ENCODE measurements at places on chromosomes 3 and 15.
A peak's percentile ranks its signal among the peaks of the same experiment; 100 is the strongest.

GRCh38 chr3:179265875-179266274, 15.0 kb upstream of the KCNMB3 start:
- DNase-seq, result no peak

GRCh38 chr15:31434588-31435260, 108.1 kb downstream of the KLF13 start:
- DNase-seq, result no peak

- DNase-seq, result peak; percentile 6
Measured at GRCh38 chr3:62781121-62781520, 94.1 kb downstream of the CADPS start.

DNA sequence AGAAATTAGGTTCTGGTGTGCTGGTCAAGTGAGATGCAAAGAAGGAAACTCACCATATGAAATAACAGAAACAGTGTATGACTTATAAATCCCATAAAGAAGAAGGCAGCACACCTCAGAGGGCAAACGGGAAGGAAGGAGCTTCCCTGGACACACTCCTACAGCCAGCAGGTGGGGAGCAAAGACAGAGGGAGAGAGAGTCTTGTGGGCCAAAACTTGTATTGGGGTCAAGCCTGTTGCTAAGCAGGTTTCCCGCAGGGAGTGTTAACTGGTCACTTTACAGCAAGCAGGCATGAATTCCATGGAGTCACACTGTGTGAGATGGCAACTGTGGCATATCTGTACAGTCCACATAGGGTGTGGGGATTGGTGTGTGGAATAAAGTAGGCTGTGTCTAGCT, 222.9 kb upstream of the NDN start:
- peak; percentile 4 for DNase-seq

DNA sequence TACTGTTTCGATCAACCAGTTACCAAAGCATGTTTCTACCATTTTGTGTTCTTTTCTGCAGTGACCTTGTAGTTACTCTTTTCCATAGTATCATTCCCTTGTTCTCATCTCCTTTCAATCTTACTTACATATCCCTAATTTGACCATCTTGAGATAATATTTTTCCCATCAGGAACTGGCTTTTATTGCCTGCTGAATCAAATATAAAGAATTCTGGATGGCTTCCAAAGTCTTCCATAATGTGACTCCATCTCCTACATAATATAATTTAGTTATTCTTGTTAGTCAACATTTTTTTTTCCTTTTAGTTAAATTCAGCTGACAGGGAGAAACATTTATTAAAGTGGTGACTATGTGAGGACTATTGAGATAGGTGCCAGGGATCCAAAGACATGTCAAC, 7.0 kb downstream of the USP8 start:
- no peak for DNase-seq

- DNase-seq, result no peak
Measured at GRCh38 chr15:65863106-65863505, 6.2 kb upstream of the RAB11A start.

- DNase-seq, result no peak
Measured at GRCh38 chr3:121430664-121431215, 115.0 kb downstream of the POLQ start.

DNA sequence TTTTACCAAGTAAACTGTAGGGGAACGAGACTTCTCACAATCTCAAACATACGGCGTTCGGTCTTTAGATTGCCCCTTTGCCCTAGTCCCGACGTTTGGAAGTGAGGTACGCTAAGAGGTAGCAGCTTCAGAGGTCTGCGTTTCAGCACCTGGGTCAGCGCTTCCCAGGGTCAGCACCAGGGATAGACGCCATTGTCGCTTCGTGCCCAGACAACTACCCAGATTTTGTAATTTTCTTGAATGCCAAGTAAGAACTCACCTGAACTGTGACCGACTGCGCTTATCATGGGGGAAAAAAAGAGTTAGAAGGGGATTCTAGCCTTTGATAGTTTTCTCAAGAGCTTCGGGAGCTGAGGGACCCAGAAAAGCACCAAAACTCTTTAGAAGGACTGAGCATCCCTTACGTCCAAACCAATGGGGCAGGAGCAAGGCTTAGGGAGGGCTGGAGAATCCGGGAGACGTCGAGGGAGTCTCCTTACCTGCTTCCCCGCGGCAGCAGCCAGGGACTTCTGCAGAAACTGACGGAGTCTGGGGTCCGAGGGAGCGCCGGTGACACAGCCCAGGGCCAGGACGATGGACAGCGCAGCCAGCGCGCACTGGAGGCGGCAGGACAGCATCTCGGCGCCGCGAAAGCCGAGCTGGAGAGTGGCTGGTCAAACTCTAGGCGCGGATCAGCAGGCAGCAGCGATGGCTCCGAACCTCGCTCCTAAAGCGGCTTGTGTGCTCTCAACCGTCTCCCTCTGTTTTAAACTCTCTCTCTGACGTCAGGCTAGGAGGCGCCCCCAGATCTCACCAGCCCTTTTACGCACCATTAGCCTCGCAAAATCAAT, at the start of gene SST:
Gene SST, minus strand, starts transcription at position 720 of the 830 bp plus-strand sequence. Its CDS starts 103 bp downstream, at position 617.
- peak; percentile 69 for DNase-seq

- DNase-seq, result no peak
Measured at GRCh38 chr3:146550070-146550615, 5.7 kb upstream of the PLSCR1 start.

GRCh38 chr15:51192521-51193280, 98.0 kb upstream of the TNFAIP8L3 start:
- peak; percentile 94 for DNase-seq

- DNase-seq, result no peak
Measured at GRCh38 chr15:66802025-66803001, 100.3 kb downstream of the SMAD6 start.

GRCh38 chr3:69191516-69191915, 69.1 kb upstream of the LMOD3 start:
- DNase-seq, result no peak

GRCh38 chr3:42345811-42346210, 64.6 kb downstream of the LYZL4 start:
- no peak for DNase-seq

GRCh38 chr15:66702787-66703539, 927 bp downstream of the SMAD6 start:
- DNase-seq, result peak; percentile 51

- no peak for DNase-seq
Measured at GRCh38 chr15:80586161-80586560, 108.9 kb upstream of the ABHD17C start.

GRCh38 chr3:69972672-69973071, 26.9 kb upstream of the SAMMSON start:
- no peak for DNase-seq

DNA sequence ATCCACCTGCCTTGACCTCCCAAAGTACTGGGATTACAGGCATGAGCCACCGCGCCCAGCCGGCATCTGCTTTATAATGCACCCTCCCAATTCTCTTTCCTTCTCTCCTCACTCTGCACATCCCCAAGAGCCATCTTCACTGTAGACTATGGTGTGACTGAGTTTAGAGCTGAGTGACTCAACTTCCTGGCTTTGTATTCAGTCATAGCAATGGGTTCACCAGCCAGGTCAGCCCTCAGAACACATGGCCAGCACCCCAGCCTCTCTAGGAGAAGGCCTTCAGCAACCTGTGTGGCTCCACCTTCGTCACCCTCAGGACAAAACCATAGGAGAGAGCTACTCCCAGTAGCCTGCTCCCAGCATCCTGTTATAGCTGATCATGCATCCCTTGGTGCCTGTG, 33.0 kb downstream of the ARID3B start:
- no peak for DNase-seq

DNA sequence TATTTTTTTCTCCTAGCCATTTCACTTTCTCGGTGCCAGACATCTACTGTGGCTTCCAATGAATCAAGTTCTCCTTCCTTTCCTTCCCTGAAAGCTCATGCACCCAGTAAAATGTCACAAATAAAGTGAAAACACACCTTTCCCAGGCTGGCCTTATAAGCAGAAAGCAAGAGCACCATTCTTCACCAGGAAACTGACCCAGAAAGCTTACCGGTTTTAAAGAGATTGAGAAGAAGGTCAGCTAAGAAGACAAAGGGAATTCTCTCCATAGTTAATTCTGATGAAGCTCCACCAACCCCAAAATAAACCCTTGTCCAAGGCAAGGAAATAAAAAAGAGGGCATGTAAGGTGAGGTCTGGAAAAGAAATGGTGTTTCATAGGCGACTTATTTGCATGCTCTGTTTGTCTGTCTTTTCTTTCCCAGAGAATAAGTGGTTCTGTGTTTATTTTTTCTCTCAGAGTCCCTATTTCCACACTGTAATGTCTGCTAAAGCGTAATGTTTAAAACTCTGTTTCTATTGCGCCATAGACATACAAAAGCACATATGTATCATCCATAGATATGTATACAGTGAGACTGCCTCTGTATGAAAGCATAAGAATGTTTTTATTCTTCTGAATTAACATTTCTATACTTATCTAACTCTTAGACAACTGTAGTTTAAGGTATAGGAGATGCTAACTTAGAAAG, 2.8 kb downstream of the LSAMP start:
- DNase-seq, result no peak

DNA sequence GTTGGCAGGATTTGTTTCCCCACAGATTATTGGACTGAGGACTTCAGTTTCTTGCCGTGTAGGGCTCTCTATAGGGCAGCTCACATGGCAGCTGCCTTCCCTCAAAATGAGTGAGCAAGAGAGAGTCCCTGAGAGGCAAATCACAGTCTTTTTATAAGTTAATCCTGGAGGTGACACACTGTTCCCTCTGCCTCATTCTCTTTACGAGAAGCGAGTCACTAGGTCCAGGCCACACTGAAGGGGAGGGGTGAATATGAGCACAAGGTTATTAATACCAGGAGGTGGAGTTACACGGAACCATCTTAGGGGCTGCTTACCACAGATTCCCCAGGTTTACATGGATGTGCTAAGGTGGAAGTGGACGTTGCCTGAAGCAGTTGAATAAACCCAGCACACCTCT, 77.0 kb downstream of the LPP start:
- DNase-seq, result no peak

- DNase-seq, result no peak
Measured at GRCh38 chr3:62553811-62554210, 180.5 kb upstream of the FEZF2 start.

DNA sequence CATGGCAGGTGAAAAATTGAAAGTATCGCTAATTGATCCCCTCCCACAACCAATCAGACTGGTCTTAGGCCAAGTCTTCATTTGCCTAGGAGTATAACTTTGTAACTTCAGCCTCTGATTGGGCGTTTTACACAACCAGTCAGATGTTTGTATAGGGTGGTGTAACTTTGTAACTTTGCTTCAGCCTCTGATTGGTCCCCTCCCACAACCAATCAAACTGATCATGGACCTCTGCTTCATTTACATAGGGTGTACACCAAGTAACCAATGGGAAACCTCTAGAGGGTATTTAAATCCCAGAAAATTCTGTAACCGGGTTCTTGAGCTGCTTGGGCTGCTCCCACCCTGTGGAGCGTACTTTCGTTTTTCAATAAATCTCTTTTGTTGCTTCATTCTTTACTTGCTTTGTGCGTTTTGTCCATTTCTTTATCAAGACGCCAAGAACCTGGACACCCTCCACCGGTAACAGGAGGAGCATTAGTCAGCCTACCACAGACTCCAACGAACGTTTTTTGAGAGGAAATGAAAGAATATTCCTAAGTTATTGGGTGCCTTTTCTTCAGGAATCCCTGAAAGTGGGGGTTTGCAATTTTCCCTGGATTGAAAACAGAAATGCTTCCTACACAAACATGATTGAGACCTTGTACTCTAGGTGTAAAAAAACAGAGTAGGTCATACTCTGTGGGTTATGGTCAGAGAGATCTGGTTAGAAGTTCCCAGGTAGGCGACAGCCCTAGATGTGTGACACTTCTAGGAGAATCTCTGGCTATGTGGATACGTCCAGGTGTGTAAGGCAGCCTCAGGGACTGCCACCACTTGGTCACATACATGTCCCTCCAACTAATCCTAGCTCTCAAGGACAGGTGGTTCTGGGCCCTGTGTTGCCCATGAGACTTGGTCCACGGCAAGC, 5.5 kb upstream of the SACM1L start:
- no peak for DNase-seq

- no peak for DNase-seq
Measured at GRCh38 chr3:155231792-155232191, 61.7 kb downstream of the STRIT1 start.

DNA sequence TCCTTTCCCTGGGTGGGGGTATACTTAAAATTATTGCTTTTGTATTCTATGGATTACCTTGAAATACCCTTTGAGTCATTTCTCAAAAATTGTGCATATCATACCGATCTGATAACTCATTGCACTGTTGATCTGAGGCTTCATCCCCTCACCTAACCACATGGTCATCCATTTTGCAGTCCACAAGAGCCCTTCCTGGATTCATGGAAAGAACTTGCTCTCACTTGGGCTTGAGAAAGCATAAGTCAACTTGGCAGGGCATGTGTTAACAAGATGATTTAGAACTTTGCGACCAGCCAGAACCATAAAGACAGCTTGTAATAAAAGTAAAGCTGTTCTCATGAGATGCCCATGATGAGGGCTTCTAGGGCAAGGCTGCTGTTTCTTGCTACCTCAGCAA, 22.2 kb downstream of the MME start:
- no peak for DNase-seq

GRCh38 chr3:134860141-134860540, 65.1 kb downstream of the EPHB1 start:
- no peak for DNase-seq

DNA sequence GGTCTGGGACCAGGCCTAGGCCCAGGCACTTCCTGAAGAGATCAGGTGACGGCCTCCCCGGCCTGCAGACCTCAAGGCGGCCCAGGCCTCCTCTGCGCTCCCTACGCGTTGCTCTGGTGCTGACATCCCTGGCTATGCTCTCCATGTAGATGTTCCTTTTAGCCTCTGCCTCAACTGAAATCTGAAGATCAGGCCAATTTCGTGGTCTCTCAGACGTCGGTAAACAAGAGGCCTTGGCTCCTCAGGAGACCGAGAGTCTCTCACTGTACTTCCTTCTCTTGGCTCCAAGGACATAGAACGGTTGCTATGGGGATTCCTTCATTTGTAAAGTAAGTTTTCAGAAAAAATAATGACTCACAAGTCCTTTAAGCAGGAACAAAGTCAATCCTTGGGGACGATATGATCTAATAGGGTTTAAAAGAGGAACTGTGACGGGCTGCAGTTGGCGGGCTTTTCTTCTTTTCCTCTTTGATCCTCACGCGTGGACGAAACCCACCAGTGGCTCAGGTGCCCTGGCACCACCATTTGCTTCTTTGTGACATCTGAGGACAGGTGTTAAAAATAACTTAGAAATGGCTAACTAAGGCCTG, 55.6 kb upstream of the CGNL1 start:
- peak; percentile 83 for DNase-seq

GRCh38 chr3:71580636-71581456, 2.7 kb downstream of the FOXP1 start:
- DNase-seq, result no peak
